ENCODE measurements at places on chromosomes 6 and 20.

DNA sequence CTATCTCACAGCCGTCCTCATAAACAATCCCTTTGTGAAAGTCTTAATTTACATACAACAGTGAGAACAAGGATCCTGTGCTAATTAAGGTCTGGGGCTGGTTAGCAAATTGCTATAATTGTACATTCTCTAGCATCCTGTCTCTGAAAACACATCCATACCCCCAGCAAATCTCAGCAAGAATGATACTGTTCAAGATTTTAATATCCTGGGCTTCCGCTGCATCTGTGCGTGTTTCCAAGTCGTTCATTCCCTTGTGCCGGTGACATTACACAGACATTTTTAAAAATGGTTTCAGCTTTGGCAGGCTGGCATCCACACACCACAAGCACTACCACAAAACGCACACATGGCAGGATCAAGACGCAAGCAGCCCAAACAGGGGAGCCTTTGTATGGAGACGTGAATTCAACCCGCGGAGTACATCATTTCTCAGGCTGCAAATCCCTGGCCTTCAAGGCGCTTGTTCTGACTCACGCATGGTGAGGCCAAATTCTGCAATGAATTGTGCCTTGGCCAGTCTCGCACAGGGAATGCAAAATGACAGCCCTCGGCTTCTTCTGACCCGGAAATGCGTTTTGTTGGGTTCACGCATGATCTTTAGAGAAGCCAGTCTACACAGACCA, 20.3 kb downstream of the ZMYND8 start:
- no peak for DNase-seq

- no peak for DNase-seq
Measured at GRCh38 chr6:130825772-130826441, 1.3 kb upstream of the SMLR1 start.

DNA sequence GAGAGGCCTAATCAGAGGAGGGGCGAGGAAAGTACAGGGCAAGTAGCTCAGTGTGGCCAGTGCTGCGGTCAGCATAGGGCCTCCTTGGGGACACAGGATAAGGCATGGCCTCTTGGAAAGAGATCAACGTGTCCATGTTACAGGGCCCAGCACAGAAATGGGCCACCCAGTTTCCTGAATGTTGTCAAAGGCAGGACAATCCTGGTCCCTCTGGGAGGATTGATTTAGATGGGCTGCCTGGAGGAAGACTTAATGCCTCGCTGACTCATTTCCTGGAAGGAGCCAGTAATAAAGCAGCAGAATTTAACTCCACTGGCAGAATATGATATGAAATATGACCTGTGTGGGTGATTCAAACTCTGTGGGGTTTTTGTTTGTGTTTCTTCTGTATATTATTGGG, 16.6 kb downstream of the DDO start:
- no peak for DNase-seq

GRCh38 chr6:143872201-143872600, 7.9 kb downstream of the ZC2HC1B start:
- DNase-seq: no peak

GRCh38 chr6:75788894-75789293, 39.9 kb downstream of the MYO6 start:
- DNase-seq: no peak

DNA sequence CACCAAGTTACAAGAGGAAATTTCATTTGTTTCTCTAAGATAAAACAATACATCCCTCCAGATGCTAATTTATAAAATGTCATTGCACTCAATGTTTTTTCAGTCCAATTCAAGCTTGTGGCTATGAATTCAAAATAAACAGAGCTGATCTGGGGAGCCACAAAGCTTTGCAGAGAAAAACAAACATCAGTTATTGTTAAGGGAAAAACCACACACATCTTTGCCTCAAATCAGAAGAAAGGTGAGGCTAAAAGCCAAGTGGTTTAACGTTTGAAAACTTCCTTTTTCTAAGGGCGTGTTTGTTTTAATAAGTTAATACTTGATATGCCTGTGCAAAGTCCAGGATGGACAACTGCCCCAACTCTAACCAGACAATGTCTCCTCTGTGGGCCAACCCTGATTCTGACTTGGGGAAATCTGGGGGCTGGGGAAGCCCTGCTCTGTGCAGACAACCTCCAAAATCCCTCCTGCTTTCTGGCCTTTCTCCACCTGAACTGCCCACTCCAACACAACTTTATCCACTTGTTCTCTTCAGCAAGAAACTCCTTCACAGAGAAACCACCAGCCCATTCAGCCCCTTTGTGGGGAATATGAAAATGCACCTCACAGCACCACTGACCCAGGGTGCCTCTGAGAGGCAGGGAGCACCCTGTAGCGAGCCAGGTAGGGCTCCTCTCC, 44.6 kb upstream of the NT5E start:
- DNase-seq: no peak

- no peak for DNase-seq
Measured at GRCh38 chr6:22470454-22471131, 98.8 kb upstream of the HDGFL1 start.

DNA sequence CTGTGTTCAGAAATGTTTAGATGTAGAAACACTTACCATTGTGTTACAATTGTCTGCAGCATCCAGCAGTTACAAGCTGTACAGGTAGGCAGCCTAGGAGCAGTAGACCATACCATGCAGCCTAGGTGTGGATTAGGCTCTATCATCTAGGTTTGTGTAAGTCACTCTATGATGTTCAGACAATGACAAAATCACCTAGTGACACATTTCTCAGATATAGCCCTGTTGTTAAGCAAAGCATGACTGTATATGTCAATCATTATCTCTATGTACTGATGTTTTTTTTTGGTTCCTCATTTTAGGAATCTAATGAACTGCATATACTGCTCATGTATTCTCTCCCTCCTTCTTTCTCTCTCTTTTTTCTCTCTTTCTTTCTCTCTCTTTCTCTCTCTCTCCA, 22.2 kb downstream of the CST8 start:
- DNase-seq: no peak

GRCh38 chr20:20519269-20519668, 151.4 kb downstream of the INSM1 start:
- DNase-seq: no peak

Data from NCI-H1105 treated with DMSO at 0.1 percent for 48 hours (cell line).